Activated CD8-positive, alpha-beta memory T cell treated with anti-CD3 and anti-CD28 coated beads, Interleukin-2, amount 10 ng/mL, durations not matched to agents 7 days and 5 days (primary cell): ENCODE measurements at places on chromosomes 13 and 19. TPM values are rescaled to one million over a fixed set of nuclear protein-coding genes. Genes with fewer than 3 reads are reported as not detected.

DNA sequence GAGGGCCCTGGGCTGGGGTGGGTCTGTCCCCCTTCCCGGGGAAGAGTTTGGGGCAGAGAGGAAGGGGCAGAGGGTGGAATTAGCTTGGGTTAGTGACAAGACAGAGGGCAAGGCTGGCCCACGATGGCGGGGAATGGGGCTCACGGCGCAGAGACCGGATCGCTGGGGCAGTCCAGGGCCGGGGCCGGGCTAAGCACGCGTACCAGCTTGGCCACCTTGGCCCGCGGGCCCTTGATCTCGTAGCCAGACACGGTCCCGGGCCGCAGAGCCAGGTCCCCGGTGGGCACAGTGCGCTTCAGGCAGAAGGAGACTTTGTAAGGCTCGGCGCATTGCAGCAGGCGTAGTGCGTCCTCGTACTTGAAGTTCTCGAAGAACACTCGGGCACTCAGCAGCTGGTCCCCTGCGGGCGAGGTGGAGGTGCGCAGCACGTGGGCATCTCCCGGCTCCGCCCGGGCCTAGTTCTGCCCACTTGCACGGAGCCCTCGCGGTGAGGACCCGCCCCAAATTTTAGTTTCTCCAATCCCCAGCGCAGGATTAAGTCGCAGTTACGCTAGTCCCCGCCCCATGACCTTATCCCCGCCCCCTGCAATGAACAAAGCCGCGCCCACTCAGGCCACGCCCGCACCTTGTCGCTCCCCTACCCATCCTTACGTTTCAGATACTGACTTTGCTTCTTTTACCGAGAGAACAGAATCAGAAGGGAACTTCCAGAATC is 8.6 kb upstream of the HIPK4 start:
- DNase-seq = peak; percentile 61

GRCh38 chr19:39590265-39590664 is 12.1 kb upstream of the LGALS13 start:
- no peak for DNase-seq

GRCh38 chr13:32530841-32531253 is 7.7 kb downstream of the N4BP2L2 start:
- DNase-seq = no peak

- no peak for DNase-seq
Measured at GRCh38 chr13:24005755-24006281, 108.5 kb upstream of the C1QTNF9B start.

GRCh38 chr13:91520952-91521351 is 122.5 kb downstream of the GPC5 start:
- no peak for DNase-seq

DNA sequence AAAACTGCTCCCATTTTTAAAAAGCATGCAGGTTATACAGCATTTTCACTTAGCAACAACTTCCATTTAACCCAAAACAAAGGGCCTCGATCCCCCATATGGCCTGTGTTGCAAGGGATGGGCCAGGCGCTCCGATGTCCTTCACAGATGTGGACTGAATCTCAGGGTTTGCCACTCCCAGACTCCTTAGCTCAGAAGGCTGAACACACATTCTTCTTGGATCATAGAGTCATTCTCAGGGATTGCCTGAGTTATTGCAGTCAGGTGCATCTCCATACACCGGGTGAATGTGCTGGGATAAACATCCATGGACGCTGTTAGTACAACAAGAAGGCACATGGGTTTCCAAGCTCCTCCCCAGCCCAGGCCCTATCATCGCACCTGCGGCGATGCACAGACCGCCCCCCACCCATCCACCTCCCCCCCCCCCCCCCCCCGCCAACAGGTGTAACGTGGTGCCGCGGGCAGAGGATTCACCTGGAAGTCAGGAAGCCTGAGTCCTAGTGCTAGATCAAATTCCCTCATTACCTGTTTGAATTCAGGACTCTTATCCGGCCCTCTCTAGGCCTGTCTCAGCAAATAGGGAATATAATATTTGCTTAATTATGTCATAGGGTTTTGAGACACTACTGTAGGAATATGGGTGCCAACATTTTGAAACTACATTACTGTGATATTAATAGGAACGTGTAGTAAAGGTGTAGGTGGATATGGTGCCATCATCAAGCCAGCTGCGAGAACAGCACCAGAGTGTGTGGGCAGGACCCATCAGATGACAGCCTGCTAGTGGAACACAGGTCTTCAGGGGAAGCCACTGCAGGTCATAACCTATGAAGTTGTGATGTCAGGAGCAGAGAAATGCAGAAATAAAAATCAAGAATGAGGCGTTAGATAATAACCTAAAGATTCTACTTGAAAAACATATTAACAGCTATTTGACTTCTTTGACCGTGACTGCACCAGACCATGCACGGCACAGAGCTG is 110.9 kb downstream of the SACS start:
- no peak for DNase-seq

DNA sequence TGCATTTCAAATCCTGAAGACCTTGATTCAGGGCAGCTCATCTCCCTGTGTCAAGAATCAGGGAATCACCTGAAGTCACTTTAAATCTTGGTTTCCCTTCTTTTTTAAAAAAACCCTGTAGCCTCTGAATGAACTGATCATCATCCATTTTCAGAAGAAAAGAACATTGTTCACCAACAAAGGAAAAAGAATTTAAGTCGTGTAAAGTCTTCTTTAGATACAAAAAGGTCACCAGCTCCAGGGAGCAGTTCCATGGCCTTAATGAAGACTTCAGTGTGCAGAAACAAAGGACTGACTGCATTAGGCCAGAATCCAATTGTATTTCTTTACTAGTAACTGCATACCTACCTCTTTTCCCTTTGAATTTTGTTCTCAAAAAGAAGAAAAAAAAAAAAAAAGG is 245.0 kb downstream of the ABCC4 start:
- DNase-seq = no peak

- DNase-seq = peak; percentile 44
Measured at GRCh38 chr13:46387064-46387851, at the start of gene RUBCNL. Gene RUBCNL, minus strand, starts transcription at chr13:46387252. Its CDS starts 14,777 bp downstream, at chr13:46372475.

DNA sequence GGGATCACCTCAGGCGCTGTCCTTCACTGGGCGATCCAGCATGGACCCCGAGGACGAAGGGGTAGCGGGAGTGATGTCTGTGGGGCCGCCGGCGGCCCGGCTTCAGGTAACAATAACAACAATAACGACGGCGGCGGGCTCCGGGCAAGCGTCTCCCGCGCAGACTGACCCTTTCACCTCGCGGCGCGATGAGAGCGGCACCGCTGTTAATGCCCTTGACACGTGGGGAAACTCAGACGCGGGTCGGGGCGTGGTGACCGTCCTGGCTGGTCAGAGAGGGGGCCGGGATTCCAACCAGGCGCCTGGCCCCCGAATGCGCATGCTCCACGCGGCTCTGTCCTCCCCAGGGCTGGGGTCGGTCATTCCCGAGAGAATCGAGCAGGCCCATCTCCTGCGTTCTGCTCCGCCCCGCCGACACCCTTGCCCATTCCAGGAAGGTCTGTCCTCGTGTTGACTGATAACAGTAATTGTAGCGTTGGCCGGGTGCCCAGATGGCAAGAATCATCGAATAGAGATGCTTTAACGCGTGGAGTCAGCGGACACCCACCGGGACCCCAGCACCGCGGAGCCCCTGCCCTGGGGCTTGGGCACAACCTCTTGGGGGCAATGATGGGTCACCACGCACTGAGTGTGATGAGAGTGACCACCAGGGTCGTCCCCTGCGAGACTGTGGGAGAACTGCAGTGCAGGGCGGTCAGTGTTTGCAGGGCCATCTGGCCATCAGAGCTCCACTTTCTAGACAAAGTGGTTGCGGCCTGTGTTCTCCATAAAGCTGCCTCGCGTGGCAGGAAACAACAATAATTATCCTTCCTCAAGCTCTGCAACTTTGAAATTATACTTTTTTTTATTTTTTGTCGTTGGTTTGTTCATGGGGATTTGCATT is 528 bp downstream of the ZNF8 start:
- peak; percentile 64 for DNase-seq

- no peak for DNase-seq
Measured at GRCh38 chr13:34842466-34842865, 99.6 kb upstream of the NBEA start.

KIR2DL1 gene
- 0.19 TPM for total RNA-seq

S1PR2 gene
- total RNA-seq = 6.1 TPM

PIK3R2 gene
- total RNA-seq = 11.2 TPM
